Hair follicular keratinocyte (primary cell): ENCODE measurements at places on chromosomes 3 and 15. TPM values are rescaled to one million over a fixed set of nuclear protein-coding genes. Genes with fewer than 3 reads are reported as not detected.

Gene VPS18
- total RNA-seq, result 22.3 and 22.4 TPM in 2 replicates

Gene LRTM1
- not detected in 2 replicates for total RNA-seq

Gene PP2D1
- total RNA-seq, result not detected in 2 replicates

Gene SLC27A2
- total RNA-seq, result not detected in 2 replicates

Gene CHRD
- total RNA-seq, result not detected in 2 replicates

Gene SV2B
- total RNA-seq, result under 0.01 and 0.08 TPM in 2 replicates

Gene TRPM1
- total RNA-seq, result not detected in 2 replicates

Gene TRH
- not detected in 2 replicates for total RNA-seq

Gene TSC22D2
- 4.9 and 8.0 TPM in 2 replicates for total RNA-seq

Gene CD86
- 0.16 TPM in 1 of 2 replicates, not detected in the other for total RNA-seq

Gene ALDH1A3
- 1,053 and 2,778 TPM in 2 replicates for total RNA-seq

Gene ROPN1
- not detected in 2 replicates for total RNA-seq

Gene SLC33A1
- 32.8 and 40.9 TPM in 2 replicates for total RNA-seq

Gene NR2C2
- 8.9 and 13.3 TPM in 2 replicates for total RNA-seq

Gene CDHR4
- not detected in 2 replicates for total RNA-seq

Gene AAGAB
- 45.7 and 53.3 TPM in 2 replicates for total RNA-seq

Gene AADAC
- not detected in 2 replicates for total RNA-seq

Gene KCNAB1
- not detected in 2 replicates for total RNA-seq

Gene TTBK2
- total RNA-seq, result 4.7 and 19.0 TPM in 2 replicates

Gene PLA2G4E
- total RNA-seq, result 0.27 and 0.39 TPM in 2 replicates

Gene CCR4
- total RNA-seq, result not detected in 2 replicates

Gene SPSB4
- 0.04 TPM in 1 of 2 replicates, not detected in the other for total RNA-seq

Gene TMCC1
- 16.1 and 18.2 TPM in 2 replicates for total RNA-seq

Gene ONECUT1
- total RNA-seq, result 0.08 TPM in 1 of 2 replicates, not detected in the other

Gene C15orf61
- total RNA-seq, result 5.2 and 6.2 TPM in 2 replicates

Gene NAALADL2
- 0.23 TPM in 1 of 2 replicates, not detected in the other for total RNA-seq

Gene PLCD1
- total RNA-seq, result 19.9 and 52.9 TPM in 2 replicates

Gene SLC9C1
- total RNA-seq, result not detected in 2 replicates

Gene PAQR9
- total RNA-seq, result not detected in 2 replicates

Gene COLQ
- total RNA-seq, result 0.08 and 0.16 TPM in 2 replicates

Gene CORO2B
- 1.0 and 4.1 TPM in 2 replicates for total RNA-seq

Gene DALRD3
- 67.4 and 78.1 TPM in 2 replicates for total RNA-seq

Gene ACTC1
- total RNA-seq, result not detected in 2 replicates

Gene U2SURP
- 50.1 and 56.7 TPM in 2 replicates for total RNA-seq

Gene SLC22A14
- not detected in 2 replicates for total RNA-seq

Gene OR5H14
- not detected in 2 replicates for total RNA-seq

Gene LRRC15
- not detected in 2 replicates for total RNA-seq

Gene DLEC1
- total RNA-seq, result not detected in 2 replicates

Gene CYP11A1
- total RNA-seq, result 0.16 TPM in 1 of 2 replicates, not detected in the other

Gene GOLGA8Q
- total RNA-seq, result 1.2 TPM in 1 of 2 replicates, not detected in the other

Gene EXD1
- 0.57 TPM in 1 of 2 replicates, not detected in the other for total RNA-seq

Gene MANF
- 278 and 296 TPM in 2 replicates for total RNA-seq

Gene ELP6
- 29.3 and 36.5 TPM in 2 replicates for total RNA-seq

Gene CAV3
- total RNA-seq, result not detected in 2 replicates

Gene MINAR1
- total RNA-seq, result 0.08 and 0.23 TPM in 2 replicates
